ENCODE measurements at places on chromosomes 5 and 9.

- DNase-seq = no peak
These were observed 44.4 kb upstream of the SMAD5 start for GRCh38 chr5:136087961-136088871.

DNA sequence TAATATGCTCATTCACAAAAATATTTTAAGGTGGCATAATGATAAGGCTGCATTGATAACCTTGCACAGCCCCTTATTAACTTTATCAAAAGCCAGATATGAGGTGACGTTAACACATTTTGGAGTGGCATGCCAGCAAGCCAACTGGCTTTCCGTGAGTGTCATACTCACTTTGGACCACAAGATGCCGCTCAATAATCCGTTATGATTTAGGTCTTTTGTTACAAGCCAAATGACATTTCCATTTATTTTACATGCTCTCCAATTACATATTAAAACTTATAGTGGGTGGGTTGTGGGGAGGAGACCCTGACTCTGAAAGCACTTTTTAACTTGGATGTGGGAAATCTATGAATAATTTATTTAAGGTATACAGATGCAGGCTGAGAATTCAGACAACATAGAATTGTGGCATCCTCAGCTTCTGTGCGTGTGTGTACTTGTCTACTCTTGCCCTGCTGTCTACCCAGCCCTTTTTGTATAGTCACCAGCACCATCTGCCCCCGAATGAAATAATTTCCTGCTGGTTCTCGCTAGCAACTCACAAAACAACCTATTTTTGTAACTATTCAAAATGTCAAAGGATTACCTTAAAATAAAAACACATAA is 305.1 kb downstream of the PSAT1 start:
- DNase-seq = peak; percentile 29

GRCh38 chr5:150836703-150837102 is 9.6 kb upstream of the IRGM start:
- no peak for DNase-seq

GRCh38 chr9:70257502-70257901 is 1.3 kb upstream of the SMC5 start:
- DNase-seq = no peak

DNA sequence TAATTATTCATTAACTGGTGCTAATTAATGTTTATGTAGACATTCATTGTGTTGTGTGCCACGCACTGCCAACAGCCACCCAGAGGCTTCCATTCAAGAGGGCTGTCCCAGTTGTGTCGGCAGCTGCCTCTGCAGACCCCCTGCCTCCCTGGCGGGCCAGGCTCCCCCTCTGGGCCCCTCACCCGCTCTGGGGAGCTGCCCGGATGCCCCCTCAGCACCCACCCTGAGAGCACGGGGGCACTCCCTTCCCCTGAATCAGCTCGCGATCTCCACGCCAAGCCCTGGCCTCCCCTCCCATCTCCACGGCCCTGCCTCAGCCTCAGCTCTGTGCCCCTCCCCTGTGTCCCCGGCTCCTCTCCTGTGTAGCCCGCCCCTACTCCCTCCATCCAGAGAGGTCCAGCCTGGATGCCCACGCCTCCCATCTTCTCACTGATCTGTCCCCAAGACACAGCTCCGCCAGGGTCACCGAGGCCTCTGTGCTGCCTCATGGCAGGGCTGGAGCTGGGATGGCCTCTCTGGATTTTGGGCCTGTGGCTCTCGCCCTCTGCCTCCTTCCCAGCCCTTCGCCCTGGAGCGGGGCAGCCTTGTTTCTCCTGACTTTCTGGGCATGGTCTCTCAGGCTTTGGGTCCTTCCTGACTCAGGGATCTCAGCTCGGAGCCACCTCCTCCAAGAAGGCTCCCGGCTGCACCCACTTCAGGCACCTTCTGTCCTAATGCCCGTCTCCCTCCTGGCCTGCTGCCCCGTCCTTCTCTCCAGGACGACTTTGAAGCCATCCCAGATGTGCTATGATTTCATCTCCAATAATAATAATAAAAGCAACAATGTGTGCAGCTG is 16.0 kb upstream of the SLC9A3 start:
- no peak for DNase-seq

- DNase-seq = no peak
These were observed 319.6 kb downstream of the DRD1 start for GRCh38 chr5:175124251-175124813.

Data from stimulated activated CD8-positive, alpha-beta memory T cell treated with anti-CD3 and anti-CD28 coated beads, Interleukin-4, amount 100 ng/mL, for 48 hours (primary cell).